Uterus (tissue), 4 donors: ENCODE measurements at places on chromosomes 1 and 21. TPM values are rescaled to one million over a fixed set of nuclear protein-coding genes. Genes with fewer than 3 reads are reported as not detected.

The WNT4 gene
- total RNA-seq = not detected

The WNT2B gene
- total RNA-seq = 45.3 TPM

The KDF1 gene
- total RNA-seq = not detected

The PRR9 gene
- total RNA-seq = not detected

The DYNLT5 gene
- not detected for total RNA-seq

GRCh38 chr1:3821004-3821403 is 24.7 kb upstream of the LRRC47 start:
- DNase-seq = no peak

DNA sequence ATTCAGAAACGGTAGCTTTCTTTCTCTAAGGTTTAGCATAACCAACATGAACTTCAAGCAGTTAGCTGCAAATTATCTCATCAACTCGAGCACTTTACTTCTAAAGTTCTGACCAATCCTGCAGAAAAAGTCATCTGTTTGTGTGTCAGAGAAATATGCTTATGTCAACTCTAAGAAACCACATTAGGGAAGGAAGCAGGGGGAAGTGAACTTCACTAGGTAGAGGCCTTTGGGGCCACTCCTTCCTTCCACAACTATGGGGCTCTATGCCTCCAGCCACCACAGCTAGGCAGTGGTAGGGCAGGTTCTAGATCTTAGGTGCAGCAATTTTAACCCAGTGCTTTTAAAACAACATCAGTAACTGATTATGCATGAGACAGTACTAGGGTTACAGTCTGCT is 375.9 kb downstream of the DSCAM start:
- DNase-seq = no peak

DNA sequence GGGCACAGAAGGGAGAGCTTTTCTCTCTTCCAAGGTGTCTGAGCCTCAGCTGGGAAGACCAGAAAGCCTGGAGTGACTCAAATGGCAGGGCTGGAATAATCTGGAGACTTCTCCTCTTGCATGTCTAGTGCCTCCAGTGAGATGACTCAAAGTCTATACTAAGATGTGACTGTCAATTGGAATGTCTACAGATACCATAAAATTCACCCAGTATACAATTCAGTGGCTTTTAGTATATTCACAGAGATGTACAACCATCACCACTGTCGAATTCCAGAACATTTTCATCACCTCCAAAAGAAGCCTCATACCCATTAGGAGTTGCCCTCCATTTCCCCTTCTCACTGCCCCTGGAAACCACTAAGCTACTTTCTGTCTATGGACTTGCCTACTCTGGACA is 47.9 kb upstream of the CNN3 start:
- no peak for DNase-seq

DNA sequence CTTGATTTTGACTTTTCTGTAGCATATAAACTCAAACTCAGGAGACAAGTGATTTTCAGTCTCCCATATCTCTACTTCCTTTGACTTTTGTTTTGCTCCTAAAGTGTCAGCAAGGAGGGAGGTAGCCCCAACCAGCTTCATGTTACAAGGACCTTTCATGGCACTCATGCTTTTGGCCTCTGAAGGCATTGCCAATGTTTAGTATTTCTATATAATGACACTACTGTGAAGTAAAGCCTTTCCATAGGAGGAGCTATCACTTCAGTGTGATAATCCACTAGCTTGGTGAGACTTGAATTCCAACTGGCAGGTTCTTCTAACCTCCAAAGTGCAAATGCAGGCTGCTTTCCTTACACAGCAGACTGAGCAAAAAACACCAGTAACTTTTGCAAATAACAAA is 14.4 kb downstream of the COLGALT2 start:
- no peak for DNase-seq

DNA sequence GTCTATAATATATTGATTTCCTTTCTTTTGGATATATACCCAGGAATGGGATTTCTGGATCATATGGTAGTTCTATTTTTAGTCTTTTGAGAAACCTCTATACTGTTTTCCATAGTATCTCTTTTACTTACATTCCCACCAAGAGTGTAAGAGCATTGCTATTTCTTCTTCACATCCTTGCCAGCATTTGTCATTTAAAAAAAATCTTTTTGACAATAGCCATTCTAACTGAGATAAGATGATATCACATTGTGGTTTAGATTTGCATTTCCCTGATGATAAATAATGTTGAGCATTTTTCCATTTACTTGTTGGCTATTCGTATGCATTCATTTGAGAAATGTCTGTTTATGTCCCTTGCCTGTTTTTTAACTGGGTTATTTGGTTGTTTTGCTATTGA is 467.4 kb downstream of the COL11A1 start:
- no peak for DNase-seq

GRCh38 chr1:59506952-59507351 is 210.1 kb downstream of the FGGY start:
- DNase-seq = peak; percentile 63

DNA sequence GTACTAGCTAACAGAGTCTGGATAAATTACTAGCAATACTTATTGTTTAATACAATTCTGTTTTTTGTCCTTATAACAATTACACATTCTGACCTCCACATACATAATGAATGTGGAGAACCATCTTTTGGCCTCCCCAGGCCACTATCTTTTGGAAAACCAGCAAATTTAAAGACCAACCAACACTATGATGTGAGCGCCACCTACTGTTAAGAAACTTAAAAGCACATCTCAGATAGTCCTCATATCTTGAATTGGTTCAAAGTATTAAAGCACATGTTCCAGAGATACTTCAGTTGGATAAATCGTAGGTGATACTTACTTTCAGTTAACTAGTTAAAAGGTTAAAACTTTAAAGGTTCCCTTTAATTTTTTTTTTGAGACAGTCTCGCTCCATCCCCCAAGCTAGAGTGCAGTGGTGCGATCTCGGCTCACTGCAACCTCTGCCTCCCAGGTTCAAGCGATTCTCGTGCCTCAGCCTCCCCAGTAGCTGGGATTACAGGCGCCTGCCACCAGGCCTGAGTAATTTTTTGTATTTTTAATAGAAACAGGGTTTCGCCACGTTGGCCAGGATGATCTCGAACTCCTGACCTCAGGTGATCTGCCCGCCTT is 29.3 kb upstream of the USP1 start:
- no peak for DNase-seq

DNA sequence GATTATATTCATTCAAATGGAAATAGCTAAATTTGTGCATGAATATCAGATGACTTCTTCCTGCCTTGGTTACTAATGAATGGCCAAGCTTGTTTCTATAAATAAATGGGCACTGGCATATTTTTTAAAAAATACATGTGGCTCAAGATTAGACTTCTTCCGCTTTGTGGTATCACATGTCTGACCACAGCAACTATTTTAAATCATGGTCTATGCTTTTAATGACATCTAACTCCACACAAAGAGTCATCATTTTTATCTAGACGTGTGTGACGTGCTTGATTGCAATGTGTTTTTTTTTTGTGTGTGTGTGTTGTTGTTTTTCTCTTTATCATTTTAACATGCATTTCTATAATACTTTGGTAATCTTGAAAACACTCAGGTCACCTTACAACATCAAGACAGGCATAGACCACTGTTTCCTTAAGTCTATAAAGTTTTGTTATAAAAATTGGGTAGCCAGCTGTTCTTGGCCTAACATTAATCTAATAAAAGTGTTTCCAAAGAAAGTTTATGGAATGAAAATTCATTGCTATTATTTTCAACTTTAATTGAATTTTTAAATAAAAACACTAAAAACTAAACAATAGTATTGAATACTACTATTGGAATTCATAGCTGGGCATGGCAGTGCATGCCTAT is 29.5 kb downstream of the RGS1 start:
- no peak for DNase-seq

DNA sequence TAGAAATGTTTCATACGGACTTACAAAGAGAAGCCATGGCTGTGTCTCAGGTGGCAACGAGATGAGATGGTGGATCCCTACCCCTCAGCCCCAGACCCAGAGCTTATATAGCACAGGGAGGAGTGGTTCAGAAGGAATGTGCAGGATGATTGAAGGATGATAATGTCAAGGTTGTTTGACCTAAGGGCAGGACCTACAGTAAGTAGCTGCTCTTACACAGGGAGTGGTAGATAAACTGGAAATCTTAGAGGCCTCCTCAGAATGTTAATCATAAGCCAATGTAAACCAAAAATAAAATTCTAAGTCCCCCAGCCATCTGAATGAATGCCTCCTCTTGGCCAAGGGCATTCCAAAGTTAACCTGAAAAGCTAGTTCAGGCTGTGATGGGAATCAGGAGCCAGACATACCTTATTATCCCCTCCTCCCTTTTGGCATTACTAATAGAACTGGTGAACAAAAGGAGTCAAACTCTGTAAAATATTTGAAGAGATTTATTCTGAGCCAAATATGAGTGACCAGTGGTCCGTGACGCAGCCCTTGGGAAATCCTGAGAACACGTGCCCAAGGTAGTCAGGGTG is 45.8 kb upstream of the PDE9A start:
- no peak for DNase-seq

DNA sequence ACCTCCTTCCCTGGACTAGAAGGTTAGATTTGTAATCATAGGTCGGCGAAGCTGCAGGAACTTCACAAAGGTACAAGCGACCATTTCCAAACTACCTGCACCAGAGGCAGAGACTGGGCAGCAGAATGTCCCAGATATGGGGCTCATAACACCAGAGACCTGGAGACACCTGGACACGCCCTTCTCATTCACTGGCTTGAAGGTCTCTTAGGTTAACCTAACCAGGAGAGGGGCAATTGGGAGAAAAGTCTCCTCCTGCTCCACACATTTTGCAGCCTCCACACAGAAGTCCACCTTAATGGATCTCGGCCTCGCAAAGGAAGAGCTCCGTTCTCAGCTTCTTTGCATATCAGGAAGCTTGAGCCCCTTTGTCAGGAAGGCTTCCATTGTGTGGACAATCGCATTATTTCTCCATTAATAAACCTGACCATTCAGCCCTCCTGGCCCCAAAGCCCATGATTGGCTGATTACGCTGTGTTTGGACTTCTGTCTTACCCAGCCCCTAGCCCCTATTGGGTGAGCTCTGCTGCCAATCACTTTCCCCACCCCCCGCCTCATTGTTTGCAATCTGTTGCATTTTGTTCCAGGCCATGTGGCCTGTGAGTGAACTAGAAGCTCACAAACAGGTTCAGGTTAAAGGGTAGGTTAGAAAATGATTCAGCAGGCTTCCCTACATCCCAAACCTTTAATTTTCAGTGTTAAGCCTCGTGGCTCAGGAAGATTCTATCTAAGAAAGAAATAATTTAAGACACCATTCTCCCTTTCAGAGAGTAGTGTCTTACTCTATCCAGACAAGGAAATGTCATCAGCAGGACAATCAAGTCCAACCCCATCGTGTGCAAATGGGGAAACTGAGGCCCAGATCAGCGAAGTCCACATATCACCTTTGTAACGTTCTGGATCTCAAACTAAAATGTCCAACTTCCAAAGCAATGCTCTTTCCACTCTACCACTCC is 2.8 kb downstream of the MYCL start:
- DNase-seq = no peak
